ENCODE measurements at places on chromosomes 5 and 9.

DNA sequence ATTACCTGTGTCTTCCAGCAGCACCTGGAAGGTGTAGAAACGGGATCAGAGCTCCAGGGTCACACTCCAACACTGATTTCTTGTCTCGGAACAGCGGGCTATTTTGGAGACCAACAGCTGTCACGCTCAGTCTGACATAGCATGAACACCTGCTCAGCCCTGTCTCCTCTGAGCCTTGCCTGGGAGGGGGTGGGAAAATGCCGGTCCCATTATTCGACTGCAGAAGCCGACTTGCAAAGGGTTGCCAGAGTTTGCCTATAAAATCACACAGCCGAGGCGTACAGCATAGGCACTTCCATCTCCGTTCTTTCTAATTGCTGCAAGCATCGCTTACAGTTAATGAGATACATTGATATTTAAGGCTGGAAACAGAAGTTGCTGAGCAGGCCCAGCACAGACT is 300.8 kb upstream of the MSX2 start:
- DNase-seq = no peak

DNA sequence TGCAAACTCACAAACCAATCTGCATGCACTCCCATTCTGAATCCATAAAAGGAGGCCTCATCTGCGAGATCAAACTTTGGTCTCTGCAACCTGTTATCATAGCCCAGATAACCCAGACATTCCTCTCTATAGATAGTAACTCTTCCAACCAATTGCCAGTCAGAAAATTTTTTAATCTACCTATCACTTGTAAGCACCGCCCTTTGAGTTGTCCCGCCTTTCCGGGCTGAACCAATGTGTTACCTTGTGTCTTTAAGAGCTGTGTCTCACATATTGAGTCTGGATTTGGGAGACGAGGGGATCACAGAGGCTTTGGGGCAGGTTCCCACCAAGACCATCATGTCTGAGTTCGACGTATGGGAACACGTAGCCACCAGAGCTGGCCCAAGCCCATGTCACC is 91.1 kb upstream of the PPP1R26 start:
- DNase-seq = no peak

DNA sequence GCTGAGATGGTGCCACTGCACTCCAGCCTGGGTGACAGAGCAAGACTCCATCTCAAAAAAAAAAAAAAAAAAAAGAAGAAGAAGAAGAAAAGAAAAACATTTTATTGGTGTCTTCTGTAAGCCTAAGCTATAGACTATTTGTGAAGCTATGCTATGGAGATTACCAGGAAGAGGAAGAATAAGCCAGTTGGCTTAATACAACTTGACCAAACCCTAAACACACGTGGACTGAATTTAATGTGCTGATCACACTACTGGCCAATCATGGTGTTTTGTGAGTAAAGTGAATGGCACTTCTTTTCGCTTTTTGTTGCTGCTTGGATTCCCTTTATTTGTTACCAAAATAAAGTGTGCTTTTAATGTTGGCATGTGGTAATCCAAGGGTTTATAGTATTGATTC is 49.9 kb downstream of the GGTA1 start:
- no peak for DNase-seq

GRCh38 chr9:87564111-87564510 is 66.4 kb downstream of the DAPK1 start:
- no peak for DNase-seq

GRCh38 chr5:107169867-107170266 is 500.9 kb downstream of the EFNA5 start:
- no peak for DNase-seq

All from midbrain (tissue), 1 donor.